H9 (cell line): ENCODE measurements at places on chromosomes 4 and X. TPM values are rescaled to one million over a fixed set of nuclear protein-coding genes. Genes with fewer than 3 reads are reported as not detected.

- no peak for DNase-seq
These were observed 662.0 kb upstream of the FRG1 start for GRCh38 chr4:189278597-189279165.

DNA sequence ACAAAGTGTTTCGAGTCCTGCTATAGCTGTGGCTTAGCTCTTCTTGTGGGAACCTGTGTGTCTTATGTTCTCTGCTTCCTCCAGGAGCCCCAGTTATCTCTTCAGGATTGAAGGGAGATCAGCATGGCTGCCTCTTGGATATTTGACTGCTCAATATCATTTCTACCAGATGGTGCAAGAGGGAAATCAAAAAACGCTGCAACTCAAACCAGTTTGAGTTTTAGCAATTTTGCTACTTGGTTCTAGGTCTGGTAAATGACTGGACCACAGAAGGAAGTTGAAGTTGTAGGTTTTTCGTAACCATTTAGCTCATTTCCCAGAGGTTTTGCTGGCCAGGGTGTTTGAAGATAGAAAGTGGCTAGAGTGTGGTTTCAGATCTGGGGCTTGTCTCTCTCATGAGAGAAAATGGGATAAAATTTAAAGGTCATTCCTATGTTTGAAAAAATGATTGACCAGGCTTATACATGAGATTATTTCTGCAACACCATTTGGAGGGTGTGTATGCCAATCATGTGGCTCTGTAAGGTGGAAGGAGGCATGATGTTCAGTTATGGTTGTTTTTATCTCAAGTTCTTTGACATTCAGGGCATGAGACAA is 210.4 kb downstream of the SPRY1 start:
- DNase-seq: no peak

- no peak for DNase-seq
These were observed 4.5 kb downstream of the RAB9A start for GRCh38 chrX:13693341-13693961.

Gene PABPC1L2A
- total RNA-seq: 0.35 and 0.52 TPM in 2 replicates

DNA sequence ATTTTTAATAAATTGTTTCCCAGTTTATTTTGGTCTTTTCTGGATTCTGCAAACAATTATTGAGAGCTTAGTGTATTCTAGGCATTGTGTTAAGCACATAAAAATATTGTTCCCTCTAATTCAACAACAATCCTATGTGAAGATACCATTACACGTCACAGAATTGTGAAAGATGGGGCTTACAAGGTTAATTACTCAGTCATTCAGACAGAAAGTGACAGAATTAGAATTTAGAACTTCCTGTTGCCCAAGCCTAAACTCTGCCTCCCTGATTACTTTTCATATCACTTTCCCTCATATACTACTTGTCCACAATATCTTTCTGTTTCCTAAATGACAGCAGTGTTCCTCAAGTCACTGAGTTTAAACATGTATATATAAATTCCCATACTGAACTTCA is 186.7 kb upstream of the VEGFC start:
- DNase-seq: no peak

DNA sequence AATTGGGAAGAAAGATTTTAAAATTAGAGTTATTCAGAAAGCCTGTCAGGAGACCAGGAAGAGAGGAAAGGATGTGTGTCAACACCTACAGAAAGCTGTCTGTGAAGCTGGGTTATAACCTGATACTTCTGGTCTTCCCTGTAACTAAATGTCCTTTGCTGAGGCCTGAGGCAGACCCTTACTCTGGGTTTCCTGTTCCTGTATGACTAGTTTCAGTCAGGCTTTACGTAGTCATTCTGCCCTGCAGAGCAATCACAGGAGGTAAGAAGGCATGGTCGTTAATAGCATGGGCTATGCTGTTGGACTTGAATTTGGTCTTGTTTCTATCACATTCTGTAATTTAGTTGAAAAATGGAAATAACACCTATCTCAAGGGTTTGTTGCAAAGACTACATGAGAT is 110.5 kb upstream of the IGFBP7 start:
- DNase-seq: no peak

GRCh38 chr4:15233626-15234025 is 194.2 kb upstream of the C1QTNF7 start:
- no peak for DNase-seq

Gene RGN
- 0.20 TPM in 1 of 2 replicates, not detected in the other for total RNA-seq

DNA sequence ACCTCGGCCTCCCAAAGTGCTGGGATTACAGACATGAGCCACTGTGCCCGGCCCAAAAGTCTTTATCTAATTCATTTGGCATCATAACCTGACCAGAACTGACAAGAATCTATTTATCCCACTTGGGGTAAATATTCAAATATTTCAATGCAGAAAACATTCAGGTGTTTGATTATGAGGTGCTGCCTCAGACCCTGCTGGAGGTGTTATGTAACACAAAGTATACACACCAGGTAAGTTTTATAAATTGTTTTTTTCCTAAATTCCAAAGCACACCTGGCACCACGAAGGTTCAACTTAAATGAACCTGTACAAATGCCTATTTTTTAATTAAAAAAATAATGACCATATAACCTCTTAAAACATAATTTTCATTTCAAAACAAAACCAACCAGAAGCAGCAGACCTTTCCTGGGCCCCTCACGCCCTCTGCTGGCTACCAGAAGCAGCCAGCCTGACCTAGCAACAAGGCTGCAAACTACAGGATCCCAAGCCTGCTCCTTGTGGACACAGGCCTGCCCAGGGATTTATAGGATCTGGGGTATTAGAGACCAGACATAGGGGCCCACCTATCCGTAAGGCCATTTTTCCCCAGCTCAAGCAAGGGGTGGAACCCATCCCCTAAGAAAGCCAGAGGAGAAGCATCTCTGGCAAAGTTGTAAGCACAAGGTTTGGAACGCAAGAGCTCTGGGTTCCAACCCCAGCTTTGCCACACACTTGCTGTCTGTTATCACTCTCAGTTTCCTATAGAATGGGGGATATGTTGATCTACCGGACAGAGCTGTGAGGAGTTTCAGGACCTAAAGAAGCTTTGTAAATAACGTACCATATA is 11.7 kb downstream of the OTUD5 start:
- peak; percentile 63 for DNase-seq

- peak; percentile 56 for DNase-seq
These were observed 19.4 kb downstream of the AWAT2 start for GRCh38 chrX:70030301-70030767.

DNA sequence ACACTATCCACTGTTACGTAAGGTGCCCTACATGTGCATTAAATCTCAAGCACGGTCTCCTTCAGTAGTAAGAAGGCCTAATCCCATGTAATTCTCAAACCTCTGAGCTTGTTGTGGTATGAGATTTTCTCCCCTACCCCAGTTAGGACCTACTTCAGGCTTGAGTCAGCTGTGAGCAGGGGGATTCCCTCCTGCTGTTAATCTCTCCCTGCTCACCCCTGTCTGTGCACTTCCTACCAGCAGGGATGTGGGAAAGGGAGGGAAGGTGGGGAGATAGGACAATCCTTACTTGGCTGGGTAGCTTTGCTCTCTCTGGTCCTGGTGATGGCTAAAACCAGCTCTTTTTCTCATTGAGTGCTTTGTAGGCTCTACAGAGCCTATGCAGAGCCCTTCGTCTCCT is 60.8 kb downstream of the PALLD start:
- DNase-seq: no peak

Gene GLRB
- total RNA-seq: 0.50 and 0.70 TPM in 2 replicates

DNA sequence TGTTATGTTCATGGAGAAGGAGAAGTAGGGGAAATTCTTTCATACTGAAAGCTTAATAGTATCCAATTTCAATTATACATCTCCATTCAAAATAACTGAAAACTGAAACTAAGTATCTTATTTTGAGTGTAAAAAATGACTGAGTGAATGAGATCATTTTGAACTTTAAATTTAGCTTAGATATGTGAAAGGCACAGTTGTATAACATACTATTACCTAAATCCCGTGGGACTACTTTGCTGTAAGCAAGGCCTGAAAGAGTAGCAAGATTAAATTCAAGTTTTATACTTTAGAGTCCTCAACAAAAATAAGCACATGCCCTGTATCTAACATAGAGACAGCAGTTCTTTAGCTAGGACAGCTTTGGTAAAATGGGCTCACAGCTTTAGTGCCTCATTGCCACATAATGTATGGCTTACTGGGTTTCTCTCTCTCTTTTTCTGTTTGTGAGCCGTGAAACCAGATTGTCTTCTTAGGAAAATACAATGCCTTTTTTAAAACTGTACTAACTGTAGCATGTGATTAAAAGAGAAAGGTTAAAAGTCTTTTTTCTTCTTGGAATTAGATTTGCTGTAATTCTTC is 43.2 kb downstream of the GSTCD start:
- DNase-seq: no peak

DNA sequence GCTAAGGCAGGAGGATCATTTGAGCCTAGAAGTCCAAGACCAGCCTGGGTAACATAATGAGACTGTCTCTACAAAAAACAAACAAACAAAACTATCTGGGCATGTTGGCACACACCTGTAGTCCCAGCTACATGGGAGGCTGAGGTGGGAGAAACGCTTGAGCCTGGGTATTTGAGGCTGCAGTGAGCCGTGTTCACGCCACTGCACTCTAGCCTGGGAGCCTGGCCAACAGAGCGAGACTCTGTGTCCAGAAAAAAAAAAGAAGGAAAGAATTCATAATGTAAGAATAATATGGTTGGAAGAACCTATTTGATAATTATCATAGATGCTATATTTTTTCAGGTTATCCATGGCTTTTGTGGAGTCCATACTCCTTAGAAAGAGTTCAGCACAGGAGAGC is 26.0 kb upstream of the DCHS2 start:
- DNase-seq: no peak

DNA sequence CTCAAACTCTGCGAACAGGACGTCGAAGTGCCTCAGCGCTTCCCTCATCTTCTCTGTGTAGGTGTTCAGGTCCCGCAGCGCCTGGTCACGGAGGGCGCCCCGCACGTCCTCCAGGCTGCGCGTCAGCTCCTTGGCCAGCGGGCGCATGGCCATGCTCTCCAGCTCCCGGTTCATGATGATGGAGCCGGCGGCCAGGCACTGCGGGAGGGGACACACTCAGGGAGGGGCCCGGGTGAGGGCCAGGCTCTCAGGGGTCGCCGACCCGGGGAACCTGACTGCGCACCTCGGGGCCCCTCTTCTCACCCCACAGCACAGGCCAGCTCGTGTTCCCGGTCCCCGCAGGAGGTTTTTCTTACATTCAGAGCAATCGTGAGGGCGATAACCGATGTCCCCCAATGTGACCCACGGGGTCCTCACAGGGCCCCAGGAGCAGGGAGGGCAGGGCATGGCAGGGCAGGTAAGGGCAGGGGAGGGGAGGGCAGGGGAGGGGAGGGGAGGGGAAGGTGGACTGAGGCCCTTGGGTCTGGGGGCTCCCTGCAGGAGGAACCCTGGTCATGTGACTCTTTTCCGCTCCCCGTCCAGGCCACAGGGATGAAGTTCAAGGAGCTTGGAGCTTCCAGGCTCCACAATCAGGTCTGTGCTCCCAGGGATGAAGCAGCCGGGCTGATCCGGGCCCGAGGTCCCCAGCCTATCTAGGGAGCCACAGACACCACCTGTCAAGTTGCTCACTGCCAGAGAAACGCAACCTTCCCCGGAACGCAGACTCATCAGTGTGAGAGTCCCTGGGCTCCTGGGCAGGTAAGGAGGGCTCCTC is 77.8 kb upstream of the MXD4 start:
- peak; percentile 54 for DNase-seq

DNA sequence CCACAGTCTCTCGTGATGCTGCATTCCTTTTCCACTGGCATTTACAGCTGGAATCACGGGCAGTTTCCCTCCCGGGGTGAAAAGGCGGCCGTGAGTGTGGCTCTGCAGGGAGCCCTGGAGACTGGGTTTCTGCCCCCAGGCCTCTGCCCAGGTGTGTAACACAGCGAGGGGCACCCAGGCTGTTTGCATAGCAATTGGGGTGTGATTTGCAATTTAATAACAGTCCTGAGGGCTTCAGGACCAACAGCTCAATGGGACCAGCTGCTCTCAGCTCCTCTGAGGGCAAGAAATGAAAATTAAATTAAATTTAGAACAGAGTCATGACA is 99.0 kb upstream of the SHOX start:
- DNase-seq: peak; percentile 68

DNA sequence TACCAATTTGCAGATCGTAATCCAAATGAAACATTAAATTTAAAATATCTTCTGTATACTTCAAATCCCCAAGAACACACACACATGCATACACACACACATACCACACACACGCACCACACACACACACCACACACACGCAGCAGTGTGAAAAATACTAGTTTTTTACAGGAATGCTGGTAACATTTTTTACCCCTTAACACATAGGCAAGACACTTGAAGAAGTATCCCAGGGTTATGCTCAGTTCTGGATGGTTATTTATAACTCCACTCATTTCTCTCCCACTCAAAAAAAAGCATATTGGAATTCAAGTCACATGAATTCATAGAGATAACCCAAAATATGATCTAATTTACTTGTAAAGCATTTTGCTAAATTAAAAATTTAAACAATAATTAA is 325.5 kb upstream of the SLC7A11 start:
- DNase-seq: no peak

- DNase-seq: no peak
These were observed 133.1 kb upstream of the GNPDA2 start for GRCh38 chr4:44859477-44859876.
